NCI-H2171 (cell line): ENCODE measurements at places on chromosomes 3 and 15.

DNA sequence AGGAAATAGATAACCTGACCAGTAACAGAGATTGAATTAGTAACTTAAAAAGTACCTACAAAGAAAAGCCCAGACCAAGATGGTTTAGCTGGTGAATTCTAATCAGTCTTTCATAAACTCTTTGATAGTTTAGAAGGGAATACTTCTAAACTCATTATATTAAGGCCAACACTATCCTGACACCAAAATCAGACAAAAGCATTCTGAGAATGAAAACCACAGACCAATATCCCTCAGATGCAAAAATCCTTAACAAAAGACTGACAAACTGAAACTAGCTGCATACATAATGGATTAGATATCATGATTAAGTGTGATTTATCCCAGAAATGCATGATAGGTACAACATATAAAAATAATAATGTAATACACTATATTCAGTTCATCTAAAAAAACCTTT lies 115.6 kb downstream of the RFX7 start:
- no peak for DNase-seq

DNA sequence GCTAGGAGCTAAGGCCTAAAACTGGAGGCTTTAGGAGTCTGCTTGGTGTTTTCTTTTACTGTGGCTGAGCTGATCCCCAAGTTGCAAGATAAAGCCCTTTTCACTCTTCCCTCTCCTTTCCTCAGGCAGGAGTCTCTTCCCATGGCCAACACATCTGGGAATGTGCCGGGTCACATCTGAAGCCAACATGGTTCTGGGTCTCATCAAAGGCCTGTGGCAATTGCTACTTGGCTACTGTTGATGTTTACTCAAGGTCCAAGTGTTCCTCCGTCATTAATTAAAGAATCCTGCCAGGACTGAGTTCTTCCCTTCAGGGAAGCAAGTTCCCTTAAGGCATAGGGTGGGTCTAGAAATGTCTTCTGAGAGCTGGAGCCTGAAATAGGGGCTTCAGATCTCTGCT lies 230.2 kb downstream of the GBE1 start:
- DNase-seq = no peak

GRCh38 chr3:140122183-140122582 lies 187.2 kb downstream of the CLSTN2 start:
- DNase-seq = no peak

- no peak for DNase-seq
Measured at GRCh38 chr3:125319765-125320164, 55.4 kb downstream of the ZNF148 start.

GRCh38 chr3:53258600-53259426 lies 3.0 kb upstream of the TKT start:
- DNase-seq = no peak

GRCh38 chr15:38195191-38195901 lies 57.3 kb upstream of the SPRED1 start:
- no peak for DNase-seq

- no peak for DNase-seq
Measured at GRCh38 chr15:34332553-34333120, 4.9 kb downstream of the SLC12A6 start.

GRCh38 chr3:151445273-151446001 lies 15.4 kb downstream of the IGSF10 start:
- DNase-seq = no peak

DNA sequence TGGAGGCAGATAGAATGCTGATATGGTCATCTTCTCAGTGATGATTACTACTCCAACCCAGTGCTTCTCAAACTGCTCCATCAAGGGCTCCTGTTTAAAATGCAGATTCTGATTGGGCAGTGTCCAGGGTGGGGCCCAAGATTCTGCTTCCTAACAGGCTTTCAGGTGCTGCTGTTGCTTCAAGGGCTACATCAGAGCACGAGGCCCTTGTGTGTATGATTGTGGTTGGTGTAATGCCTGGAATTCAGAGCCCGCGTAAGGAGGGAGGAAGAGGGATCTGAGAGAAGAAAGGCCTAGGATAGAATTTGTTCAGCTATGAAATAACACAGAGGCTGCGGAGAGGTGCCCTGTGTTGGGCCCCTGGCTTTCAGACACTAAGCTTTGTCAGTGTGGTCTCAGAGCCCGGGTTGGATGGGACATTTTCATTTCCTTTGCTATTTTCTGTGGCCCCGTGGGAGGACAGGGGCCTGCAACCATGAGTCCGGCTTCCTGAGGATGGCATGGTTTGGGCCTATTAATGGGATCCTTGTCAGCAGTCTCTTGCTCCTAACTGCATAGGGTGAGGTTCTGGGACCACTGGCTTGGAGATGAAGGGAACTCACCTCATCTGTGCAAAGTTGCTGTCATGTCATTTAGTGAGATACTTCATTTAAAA lies 53.0 kb downstream of the ATP1B3 start:
- no peak for DNase-seq

DNA sequence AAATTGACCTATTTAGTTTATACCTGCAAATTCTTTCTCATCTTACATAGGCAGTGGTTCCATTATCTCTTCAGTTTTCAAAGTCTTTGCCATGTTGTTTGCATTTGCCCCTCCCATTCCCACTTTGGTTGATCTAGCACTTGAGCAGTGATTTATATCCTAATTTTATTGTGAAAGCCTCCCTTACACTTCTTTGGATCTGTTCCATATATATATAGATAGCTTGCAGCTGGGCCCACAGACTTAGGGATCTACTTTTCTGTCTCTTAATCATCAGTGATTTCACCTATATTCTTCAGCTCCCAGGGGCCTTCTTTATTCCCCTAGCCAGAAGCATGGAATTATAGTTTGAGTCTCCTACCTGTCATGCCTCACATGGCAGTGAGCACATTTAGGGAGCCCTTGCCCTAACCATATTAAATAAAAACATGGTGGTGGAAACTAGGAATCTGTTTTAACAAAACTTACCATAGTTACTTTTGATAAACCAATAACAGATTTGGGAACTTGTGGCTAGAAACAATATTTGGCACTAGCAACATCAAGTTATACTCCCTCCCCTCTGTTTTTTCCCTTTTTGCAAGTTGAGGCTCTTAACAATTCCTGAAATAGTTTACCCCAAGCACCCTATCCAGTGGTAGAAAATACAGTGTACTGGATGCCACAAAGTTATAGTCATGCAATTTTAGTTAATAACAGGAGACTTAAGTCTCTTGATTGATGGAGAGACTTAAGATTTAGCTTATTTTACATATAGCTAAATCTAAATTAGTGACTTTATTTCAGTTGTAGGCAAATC lies 41.7 kb downstream of the ARIH1 start:
- no peak for DNase-seq

GRCh38 chr3:102454181-102454580 lies 19.4 kb downstream of the ZPLD1 start:
- no peak for DNase-seq

DNA sequence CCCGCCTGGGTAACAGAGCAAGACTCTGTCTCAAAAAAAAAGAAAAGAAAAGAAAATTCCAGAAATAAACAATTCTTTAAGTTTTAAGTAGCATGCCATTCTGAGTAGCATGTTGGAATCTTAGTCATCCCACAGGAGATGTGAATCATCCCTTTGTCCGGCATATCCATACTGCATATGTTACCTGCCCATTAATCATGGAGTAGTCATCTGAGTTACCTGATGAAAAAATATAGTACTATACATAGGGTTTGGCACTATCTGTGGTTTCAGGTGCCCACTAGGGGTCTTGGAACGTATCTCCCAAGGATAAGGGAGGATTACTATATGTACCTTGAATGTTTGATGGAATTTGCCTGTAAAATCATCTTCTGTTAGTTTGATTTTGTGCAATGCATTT lies 6.3 kb upstream of the CCR4 start:
- no peak for DNase-seq

- no peak for DNase-seq
Measured at GRCh38 chr3:140943781-140944552, 2.3 kb downstream of the SLC25A36 start.

GRCh38 chr15:41511899-41512369 lies 1.7 kb downstream of the LTK start:
- DNase-seq = no peak

DNA sequence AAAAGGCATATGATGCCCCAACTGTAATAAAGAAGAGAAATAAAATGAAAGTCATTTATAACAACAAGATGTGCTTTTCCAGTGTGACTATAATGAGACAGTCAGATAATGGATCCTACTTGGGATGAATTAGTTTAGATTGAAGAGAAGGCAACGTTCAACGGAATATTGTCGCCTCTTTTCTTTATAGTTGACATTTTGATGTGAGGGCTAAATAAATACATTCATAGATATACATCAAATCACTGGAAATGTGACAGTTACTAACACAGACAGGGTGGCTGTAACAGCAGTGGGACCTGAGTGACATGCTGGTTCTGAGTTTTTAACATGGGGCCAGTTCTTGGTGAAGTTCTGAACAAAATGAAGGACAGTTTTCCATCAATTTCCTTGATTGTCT lies 61.1 kb upstream of the ATP2B2 start:
- DNase-seq = no peak

GRCh38 chr3:127774647-127775046 lies 47.7 kb downstream of the MGLL start:
- DNase-seq = no peak

DNA sequence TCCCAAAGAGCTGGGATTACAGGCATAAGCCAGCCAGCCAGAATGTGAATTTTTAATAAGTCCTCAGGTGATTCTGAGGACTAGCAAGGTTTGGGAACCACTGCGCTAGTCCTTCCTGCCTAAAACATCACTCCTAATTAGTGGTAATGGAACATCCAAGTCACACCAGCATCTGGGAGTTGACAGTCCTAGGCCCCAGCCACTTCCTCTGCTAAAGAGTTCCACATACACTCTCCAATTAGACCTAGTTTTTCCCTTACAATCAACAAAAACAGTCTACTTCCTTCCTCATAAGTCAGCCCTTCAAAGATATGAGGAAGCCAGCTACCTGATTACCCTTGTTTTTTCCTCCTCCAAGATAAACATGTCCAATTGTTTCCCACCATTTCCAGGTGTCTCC lies 78.1 kb downstream of the OXNAD1 start:
- DNase-seq = no peak

DNA sequence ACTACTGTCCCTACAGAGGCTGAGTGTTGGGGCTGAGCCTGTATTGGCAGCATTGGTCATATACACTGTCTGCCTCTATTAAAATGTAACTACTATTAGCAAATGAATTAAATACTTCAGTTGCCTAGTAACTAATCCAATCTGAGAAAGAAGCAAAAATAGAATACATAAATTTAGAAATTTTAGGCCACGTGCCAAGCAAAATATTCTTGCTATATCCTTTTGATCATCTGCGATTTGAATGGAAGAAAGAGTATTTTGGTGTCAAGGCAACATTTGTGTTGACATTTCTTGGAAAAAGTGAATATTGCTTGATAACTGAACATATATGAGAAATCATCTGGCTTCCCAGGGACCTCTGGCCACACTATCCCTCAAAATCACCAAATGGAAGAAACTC lies 148.2 kb upstream of the TOPAZ1 start:
- no peak for DNase-seq

- DNase-seq = no peak
Measured at GRCh38 chr15:84762840-84763572, 14.6 kb downstream of the ZNF592 start.

GRCh38 chr3:177249203-177249602 lies 51.9 kb upstream of the TBL1XR1 start:
- no peak for DNase-seq

DNA sequence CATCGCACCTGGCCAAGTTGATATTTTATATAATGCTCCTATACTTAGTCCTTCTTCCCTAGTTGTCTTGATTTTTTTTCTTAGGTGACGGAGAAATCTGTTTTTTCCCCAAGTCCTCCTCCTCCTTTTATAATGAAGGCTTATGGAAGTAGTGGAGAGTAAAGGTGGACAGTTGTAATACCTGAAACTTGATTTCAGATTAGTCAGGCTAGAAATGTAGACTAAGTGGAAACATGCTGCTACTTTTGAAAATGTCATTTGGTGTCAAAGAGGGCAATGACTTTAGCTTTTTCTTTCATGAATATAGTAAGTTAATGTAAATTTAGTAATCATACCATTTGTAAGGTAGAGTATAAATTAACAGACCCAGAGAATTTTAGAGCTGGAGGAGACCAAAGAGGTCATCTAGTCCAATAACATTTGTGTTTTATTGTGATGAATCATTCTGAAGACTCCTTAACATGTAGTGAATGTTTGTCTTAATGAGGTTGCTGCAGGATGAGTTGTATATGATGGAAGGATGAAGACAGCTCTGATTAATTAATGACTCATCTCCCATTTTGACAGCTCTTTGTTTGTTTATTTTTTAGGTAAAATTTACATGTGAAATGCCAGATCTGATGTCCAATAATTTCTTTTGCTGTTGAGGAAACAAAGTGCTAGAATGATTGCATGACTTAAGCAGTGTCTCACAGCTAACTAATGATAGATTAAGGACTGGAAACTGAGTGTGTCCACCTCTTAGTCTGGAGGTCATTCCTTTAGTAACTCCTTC lies 8.7 kb downstream of the CTDSPL2 start:
- DNase-seq = no peak

- DNase-seq = no peak
Measured at GRCh38 chr3:94069194-94069813, 6.4 kb downstream of the NSUN3 start.

DNA sequence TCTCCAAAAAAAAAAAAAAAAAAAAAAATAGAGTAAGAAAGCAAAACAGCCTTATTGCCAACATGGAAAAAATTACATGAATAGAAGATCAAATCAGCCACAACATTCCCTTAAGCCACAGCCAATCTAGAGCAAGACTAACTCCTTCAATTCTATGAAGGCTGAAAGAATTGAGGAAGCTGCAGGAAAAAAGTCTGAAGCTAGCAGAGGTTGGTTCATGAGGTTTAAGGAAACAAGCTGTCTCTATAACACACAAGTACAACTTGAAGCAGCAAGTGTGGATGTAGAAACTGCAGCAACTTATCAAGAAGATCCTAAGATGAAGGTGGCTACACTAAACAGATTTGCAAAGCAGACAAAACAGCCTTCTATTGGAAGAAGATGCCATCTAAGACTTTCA lies 9.3 kb downstream of the PARL start:
- DNase-seq = no peak
